Pulmonary artery endothelial cell (primary cell): ENCODE measurements at places on chromosomes 3 and 15. TPM values are rescaled to one million over a fixed set of nuclear protein-coding genes. Genes with fewer than 3 reads are reported as not detected.

The SHC4 gene
- total RNA-seq: 0.18 and 0.33 TPM in 2 replicates

The STAC gene
- total RNA-seq: not detected in 2 replicates

The ZBBX gene
- 0.04 and 0.07 TPM in 2 replicates for total RNA-seq

The GMPS gene
- total RNA-seq: 25.5 and 41.3 TPM in 2 replicates

The DAZL gene
- total RNA-seq: not detected in 2 replicates

The TJP1 gene
- 60.7 and 66.9 TPM in 2 replicates for total RNA-seq

The ABCF3 gene
- total RNA-seq: 52.1 and 69.1 TPM in 2 replicates

The CLDN11 gene
- 60.2 and 227 TPM in 2 replicates for total RNA-seq

The SIDT1 gene
- not detected in 2 replicates for total RNA-seq

The FBXL2 gene
- 14.5 and 15.2 TPM in 2 replicates for total RNA-seq

The GOLGA6L4 gene
- total RNA-seq: 0.60 and 0.92 TPM in 2 replicates

The CCR4 gene
- total RNA-seq: 0.21 TPM in 1 of 2 replicates, not detected in the other

The OCA2 gene
- total RNA-seq: not detected in 2 replicates

The CCDC71 gene
- 16.1 and 20.1 TPM in 2 replicates for total RNA-seq

The CACNA2D2 gene
- not detected in 2 replicates for total RNA-seq

The GHSR gene
- not detected in 2 replicates for total RNA-seq

The CPNE9 gene
- total RNA-seq: not detected in 2 replicates
